ENCODE measurements at places on chromosomes 1 and 21.

GRCh38 chr1:241842565-241842964 lies 5.4 kb upstream of the EXO1 start:
- no peak for DNase-seq

DNA sequence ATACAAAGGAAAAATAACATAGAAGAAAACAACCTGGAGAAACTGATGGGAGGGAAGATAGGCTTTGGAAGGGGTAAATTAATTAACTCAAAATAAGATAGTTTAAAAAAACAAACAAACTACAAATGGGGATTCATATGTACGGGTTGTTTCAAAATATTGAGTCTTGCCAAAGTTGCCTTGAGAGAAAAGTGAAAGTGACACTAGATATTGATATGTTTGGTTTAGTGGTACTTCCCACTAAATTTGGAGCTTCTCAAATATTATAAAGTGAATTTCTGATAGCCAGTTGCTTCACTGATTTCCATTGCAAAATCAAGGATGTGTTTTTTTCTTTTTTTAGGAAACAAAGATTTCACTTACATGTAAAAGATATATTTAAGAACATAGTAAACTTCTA lies 149.5 kb upstream of the RUNX1 start:
- no peak for DNase-seq

DNA sequence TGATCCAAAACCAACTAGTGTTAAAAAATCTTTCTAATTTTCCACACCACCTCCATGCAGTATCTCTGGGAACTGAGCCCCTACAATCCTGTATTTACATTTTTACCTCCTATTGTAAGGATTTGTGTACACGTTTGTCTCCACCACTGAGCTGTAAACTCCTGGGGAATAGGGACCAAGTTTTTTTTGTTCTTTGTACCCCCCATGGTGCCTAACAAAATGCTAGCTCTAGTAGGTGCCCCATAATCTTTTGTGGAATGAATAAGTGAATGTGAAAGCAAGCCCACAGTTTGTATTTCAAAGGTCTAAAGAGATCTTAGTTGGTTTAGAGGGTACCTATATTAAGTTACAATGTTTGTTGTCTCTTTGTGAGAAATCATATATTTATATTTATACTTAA lies 879 bp upstream of the WLS start:
- no peak for DNase-seq

DNA sequence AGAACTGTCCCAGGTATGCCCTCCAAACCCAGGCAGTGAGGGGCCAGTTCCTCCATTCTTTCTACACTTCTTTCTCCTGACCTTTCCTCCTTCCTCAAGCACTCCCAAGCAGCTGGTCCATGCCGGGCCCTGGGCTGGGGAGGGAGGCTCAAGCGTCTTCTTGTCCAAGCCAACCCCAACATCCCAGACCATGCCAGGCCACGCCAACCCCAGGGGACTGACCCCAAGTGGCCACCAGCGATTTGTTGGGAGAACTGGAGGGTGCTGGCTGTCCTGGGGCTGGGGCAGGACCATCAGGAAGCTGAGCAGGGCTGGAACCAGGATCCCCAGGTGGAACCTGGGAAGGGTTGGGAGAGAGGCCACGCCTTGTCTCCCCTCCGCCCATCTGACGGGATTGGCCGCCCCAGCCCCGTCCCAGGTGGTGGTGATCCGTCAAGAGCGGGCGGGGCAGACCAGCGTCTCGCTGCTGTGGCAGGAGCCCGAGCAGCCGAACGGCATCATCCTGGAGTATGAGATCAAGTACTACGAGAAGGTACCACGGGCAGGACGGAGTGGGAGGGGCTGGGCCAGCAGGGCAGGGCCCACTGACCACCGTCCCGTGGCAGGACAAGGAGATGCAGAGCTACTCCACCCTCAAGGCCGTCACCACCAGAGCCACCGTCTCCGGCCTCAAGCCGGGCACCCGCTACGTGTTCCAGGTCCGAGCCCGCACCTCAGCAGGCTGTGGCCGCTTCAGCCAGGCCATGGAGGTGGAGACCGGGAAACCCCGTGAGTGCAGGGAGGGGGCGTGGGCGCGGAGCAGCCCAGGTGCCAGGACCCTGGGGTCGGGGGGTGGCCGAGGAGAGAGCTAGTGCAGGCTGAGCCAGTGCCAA lies 29.9 kb downstream of the EPHA8 start:
- no peak for DNase-seq

DNA sequence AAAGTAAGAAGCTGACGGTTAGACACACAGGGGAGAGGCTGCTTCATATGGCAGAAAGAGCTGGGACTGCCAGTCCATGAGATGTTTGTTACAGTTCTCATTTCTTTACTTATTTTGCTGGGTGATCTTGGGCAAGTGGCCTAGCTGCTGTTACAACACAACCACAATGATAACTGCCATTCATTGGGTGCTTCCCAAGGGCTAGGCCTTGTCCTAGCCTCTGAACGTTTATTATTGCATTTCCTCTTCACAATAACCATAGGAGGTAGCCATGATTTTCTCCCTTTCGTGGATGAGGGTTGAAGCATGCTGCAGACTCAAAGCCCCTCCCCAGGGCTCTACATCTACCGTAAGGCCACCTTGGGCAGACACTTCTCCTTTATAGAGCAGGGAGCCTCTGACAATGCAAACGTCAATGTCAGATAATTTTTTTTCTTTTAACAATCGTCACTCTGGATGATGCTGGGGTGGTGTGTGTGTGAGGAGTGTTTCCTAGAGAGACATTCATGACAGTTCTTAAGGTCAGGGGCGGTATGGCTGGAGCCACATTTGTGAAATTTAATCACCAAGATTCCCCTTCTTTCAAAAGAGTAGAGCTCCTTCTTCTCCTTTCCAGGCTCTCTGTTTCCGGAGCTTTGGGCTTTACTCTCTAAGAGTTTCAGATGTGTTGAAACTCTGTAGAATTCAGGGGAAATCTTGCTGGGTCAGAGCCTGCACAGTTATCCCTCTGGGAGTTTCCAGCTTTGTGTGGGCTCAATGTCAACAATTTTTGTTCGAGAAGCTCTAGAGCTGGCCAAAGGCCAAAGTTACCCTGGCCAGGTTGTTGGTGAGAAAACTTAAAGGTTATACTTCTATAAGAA lies 138.5 kb upstream of the SGIP1 start:
- DNase-seq = no peak

- no peak for DNase-seq
Measured at GRCh38 chr1:199135901-199136300, 497.1 kb downstream of the PTPRC start.

DNA sequence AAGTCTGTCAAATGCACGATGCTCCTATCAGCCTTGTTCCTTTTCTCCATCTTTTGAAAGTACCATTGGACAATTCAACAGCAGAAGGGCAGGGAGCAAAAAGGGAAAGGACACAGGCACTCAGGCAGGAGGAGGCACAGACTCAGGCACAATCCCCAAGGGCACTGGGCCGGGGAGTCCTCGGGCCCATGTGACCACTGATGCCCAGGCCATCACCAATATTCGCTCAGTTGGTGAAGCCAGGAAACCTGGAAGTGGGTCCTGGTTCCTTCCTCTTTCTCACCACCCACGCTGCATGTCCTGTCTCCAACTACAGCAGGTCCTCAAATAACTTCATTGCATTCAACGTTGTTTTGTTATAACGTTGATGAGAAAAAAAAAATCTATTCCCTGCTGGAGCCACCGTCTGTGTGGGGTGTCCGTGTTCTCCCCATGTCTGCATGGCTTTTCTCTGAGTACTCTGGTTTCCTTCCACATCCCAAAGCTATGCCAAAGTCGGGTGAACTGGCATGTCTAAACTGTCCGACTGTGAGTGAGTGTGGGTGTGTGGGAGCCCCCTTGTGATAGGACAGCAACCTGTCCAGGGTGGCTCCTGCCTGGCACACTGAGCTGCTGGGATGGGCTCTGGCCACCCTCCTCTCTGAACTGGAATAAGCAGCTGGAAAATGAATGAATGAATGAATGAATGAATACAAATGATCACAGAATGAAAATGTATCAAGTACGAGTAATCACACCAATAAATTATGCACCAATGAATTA lies 12.5 kb downstream of the NID1 start:
- DNase-seq = no peak

- DNase-seq = no peak
Measured at GRCh38 chr1:151978922-151979321, 14.7 kb downstream of the S100A10 start.

- DNase-seq = no peak
Measured at GRCh38 chr1:178086294-178086693, 7.6 kb upstream of the RASAL2 start.

- DNase-seq = no peak
Measured at GRCh38 chr1:228059634-228060457, 22.7 kb upstream of the ARF1 start.

DNA sequence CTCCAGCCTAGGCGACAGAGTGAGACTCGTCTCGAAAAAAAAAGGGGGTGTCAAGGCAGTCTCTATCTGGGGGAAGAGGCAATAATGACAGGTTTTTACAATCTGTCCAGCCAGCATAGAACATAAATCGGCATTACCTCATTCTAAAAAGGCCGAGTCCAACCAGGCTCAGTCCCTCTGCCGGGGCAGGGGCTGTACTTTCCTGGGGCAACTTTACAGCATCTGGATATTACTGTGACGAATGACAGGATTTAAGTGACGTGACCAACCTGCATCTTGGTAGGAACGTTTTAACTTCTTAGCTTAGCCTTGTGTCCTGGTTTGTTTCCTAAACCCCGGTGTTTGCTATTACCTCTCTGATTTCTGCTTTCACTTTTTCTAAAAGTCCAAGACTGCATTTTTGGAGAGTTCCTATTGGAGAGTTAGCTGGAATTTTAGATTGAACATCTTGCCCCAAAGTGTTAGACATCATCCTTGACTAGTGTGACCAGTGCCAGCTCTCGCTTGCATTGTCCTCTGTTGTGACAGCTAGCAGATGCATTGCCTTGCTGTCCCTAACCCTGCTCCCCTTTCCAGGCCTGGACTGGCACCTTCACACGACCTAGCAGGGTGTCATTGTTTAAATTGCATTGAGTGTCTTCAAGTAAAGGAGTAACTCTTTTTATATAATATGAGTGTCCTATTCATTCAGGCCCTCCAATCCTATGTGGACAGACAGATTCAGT lies 96.5 kb downstream of the TGFBR3 start:
- no peak for DNase-seq

DNA sequence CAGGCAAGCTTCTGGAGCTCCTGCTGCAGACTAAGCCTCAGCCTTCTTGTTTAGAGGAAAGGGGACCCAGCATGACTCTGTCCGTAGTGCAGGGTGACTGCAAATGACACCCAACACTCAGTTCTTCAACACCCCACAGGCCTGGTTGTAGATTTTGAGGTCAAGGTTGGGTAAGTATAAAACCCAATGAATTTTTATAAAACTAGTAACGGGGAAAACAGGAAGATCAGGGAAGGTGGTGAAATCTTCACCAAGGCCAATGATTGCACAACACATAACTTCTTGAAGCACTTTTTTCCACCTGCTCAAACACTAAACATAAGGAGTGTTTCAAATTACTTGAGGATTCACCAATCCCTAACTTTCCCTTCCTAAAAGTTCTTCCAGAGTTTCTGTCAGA lies 89.4 kb upstream of the JAK1 start:
- DNase-seq = no peak

DNA sequence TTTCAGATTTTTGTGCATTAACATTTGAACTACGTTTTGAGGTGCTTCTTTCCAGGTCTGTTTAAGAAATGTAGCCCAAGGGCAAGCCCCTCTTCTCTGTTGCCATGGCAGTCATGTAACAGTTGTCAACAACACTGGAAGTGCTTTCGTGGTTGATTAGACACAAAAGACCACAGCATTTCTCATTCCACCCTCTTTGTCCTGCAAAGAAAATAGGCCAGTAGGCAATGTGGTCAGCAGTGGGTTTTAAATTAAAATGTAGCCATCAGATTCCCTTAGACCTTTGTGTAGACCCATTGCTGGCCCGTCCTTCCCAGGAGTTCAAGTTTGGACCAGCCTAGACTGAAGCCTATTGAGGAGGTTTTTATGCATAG lies 35.4 kb downstream of the VANGL1 start:
- no peak for DNase-seq

DNA sequence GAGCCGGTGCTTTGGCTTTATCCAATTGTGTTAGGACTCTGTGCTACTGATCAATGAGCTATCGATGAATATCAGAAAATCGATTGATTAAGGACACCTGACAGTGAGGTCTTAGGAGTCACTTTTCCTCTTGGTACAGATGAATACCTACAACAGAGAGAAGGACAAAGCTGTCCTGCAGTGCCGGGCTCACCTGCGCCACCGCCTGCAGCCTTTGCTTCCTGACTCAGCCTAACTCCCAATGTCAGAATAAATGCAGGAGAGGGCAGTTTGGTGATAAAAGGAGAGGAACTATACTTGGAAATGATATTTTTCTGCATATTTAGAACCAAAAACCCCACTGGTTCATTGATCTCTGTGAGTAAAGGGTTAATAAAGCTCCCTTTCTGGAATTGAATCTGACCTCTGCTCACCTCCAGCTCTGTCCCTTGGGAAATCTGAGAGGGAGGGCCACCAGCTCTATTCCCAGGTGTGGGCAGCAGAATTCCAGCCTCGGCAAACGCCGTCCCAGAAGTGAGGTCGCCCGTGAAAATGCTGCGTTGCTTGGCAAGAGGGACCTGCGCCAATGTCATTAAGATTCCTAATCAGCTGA lies 39.3 kb downstream of the POFUT2 start:
- no peak for DNase-seq

- no peak for DNase-seq
Measured at GRCh38 chr1:217418269-217419193, 212.4 kb downstream of the GPATCH2 start.

DNA sequence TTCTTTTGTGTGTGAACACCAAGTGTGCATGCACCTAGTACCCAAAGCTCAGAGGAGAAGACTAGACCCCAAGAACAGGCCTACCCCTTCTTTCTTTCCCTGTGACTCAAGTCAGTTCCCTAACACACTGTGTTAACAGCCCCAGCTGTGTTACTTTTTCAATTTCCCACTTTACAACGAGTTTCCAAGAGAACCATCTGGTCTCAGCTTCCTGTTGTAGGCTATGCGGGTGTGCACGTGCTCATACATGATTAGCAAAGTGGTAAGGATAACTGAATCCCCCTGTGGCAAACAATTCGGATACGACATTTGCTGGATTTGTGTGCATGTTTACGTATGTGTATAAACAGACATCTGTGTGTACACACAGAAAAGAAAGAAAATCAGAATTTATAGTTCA lies 17.9 kb downstream of the IFNAR2 start:
- no peak for DNase-seq

- peak; percentile 11 for DNase-seq
Measured at GRCh38 chr1:235093013-235093695, 35.5 kb downstream of the TOMM20 start.

- DNase-seq = no peak
Measured at GRCh38 chr1:52268372-52268771, 97.6 kb downstream of the CC2D1B start.

DNA sequence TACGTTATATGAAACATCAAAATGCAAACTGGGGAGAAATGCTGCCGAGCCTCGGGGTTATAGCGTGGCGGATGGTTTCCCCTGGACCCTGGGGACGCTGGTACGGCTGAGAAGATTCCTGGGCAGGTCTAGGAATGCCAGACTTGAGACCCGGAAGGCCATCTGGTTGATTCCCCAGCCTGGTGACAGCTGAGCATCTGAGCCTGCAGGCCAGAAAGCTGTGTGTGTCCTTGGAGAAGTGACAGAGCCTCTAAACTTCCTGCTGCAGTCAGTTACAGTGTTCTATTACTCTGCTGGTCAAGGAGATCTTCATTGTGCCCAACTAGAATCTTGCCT lies 2.3 kb downstream of the VASH2 start:
- no peak for DNase-seq

GRCh38 chr21:43603641-43604504 lies 55.4 kb downstream of the HSF2BP start:
- no peak for DNase-seq

- DNase-seq = no peak
Measured at GRCh38 chr1:20058531-20058930, 11.5 kb upstream of the PLA2G5 start.

GRCh38 chr1:219339466-219339865 lies 165.8 kb downstream of the LYPLAL1 start:
- DNase-seq = no peak

Measured in NCI-H1092 (cell line).